Panc1 (cell line): ENCODE measurements at places on chromosomes 12 and 14. TPM values are rescaled to one million over a fixed set of nuclear protein-coding genes. Genes with fewer than 3 reads are reported as not detected.

Gene ANO2
- total RNA-seq = not detected

Gene RDH12
- total RNA-seq = not detected

Gene C12orf60
- 0.54 TPM for total RNA-seq

Gene B3GNT4
- total RNA-seq = 1.8 TPM

- no peak overlapping the region for H3K27ac ChIP-seq
- no peak overlapping the region for H3K4me3 ChIP-seq
- H3K27me3 ChIP-seq = 0 out of 2 replicates have a peak, but pooled peaks cover 3% of the 10 kb centered on the region
- no peaks in the 10 kb centered on the region for H3K4me1 ChIP-seq
- no peaks in the 10 kb centered on the region for H3K36me3 ChIP-seq
- no peak for DNase-seq
These were observed 152.1 kb downstream of the GLT1D1 start for GRCh38 chr12:129005416-129005815.

DNA sequence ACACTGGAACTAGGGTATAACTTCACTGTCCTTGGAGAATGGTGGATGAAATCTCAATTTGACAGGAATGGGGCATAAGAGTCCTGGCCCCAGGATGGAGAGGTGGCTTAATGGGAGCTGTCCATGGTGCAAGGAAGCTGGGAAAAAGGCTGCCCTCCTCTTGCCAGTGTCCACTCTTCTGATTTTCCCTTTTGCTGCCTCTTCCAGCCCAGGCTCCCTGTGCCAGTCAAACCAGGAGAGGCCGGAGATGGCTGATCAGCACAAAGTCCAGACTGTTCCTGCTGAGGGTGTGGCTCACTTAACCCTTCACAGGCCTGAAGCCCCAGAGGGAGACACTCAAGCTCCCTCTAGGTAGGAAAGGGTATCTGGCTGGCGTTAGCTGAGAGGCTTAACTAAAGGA lies at the start of gene MYO1A:
MYO1A (minus strand) TSS at position 240 of the 400 bp plus-strand sequence. CDS start 1,806 bp downstream, outside the sequence.
- no peak within 1 kb of the TSS for H3K27ac ChIP-seq
- H3K36me3 ChIP-seq = no peaks in the 10 kb centered on the region
- no peaks in the 10 kb centered on the region for H3K4me1 ChIP-seq
- peaks cover 10% of the 10 kb centered on the region for H3K27me3 ChIP-seq
- DNase-seq = no peak

- no peaks in the 10 kb centered on the region for H3K27me3 ChIP-seq
- H3K27ac ChIP-seq = peak overlapping the region; percentile 24; the same call in 1 of the 2 replicates
- peaks cover 12% of the 10 kb centered on the region for H3K4me1 ChIP-seq
- H3K4me3 ChIP-seq = no peak overlapping the region
These were observed 26.7 kb downstream of the C12orf75 start for GRCh38 chr12:105357162-105357691.

DNA sequence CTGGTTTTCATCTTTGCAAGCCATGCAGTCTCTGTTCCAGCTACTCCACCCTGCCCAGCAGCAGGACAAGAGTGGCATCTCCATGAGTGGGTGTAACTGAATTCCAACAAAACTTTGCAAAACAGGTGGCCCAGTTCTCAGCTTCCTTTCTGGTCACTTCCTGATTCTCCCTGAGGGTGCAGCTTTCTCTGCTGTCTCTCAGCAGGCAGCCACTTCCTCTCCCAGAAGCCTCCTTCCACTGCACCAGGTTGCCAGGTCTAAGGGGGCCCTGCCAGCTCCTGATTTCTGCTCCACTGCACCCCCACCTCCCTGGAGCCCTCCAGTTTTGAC lies 341.0 kb upstream of the FKBP4 start:
- no peaks in the 10 kb centered on the region for H3K4me1 ChIP-seq
- DNase-seq = no peak
- no peaks in the 10 kb centered on the region for H3K36me3 ChIP-seq
- no peak overlapping the region for H3K4me3 ChIP-seq
- no peak overlapping the region for H3K27ac ChIP-seq

DNA sequence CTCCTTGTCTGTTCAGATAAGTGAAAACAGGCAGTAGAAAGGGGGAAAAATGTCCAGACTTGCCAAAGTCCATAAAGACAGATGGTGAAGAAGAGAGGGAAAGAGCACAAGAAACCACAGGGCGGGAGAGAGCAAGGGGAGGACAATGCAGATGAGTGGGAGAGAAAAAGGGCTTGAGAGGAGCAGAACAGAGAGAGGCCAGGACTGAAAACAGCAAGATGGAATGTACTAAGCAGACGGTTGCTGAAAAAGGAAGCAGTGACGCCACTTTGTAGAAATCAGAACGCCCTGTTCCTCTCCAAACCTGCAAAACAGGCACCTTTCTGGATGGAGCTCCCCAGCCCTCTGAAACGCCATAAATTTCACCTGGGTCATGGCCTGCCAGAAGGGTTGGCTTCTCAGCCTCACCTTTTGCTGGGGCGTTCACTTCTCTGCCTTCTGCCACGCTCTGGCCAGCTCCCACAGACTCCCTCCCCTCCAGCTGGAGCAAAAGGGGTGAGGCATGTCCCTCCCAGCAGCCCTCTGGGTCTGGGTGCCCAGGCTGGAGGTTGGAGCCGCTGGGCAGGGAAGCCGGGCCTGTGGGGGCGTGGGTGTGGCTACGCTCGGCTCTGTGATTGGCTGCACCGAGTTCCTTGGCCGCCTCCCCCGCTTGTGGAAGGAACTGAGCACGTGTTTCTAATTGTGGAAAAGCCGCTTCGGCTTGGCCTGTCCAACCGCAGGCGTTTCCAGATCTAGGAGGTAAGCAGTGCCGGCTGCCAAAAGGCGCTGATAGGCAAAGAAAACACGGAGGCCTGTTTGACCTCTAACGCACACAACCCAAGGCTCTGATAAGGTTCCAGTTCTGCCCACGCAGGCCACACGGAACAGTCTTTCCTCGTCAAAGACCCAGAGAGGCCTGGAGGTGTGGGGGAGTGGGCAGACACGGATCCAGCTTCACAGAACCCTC lies 29.3 kb downstream of the SLC7A8 start:
- H3K4me1 ChIP-seq = no peaks in the 10 kb centered on the region
- H3K27ac ChIP-seq = no peak overlapping the region
- no peak for DNase-seq
- no peak overlapping the region for H3K4me3 ChIP-seq
- no peaks in the 10 kb centered on the region for H3K36me3 ChIP-seq
- H3K27me3 ChIP-seq = no peaks in the 10 kb centered on the region

GRCh38 chr12:52644078-52644415 lies 8.0 kb downstream of the KRT2 start:
- DNase-seq = no peak
- H3K27me3 ChIP-seq = peaks cover 18% of the 10 kb centered on the region
- no peak overlapping the region for H3K27ac ChIP-seq
- no peaks in the 10 kb centered on the region for H3K4me1 ChIP-seq
- no peak overlapping the region for H3K4me3 ChIP-seq
- no peaks in the 10 kb centered on the region; the same call in 1 of the 2 replicates for H3K36me3 ChIP-seq

DNA sequence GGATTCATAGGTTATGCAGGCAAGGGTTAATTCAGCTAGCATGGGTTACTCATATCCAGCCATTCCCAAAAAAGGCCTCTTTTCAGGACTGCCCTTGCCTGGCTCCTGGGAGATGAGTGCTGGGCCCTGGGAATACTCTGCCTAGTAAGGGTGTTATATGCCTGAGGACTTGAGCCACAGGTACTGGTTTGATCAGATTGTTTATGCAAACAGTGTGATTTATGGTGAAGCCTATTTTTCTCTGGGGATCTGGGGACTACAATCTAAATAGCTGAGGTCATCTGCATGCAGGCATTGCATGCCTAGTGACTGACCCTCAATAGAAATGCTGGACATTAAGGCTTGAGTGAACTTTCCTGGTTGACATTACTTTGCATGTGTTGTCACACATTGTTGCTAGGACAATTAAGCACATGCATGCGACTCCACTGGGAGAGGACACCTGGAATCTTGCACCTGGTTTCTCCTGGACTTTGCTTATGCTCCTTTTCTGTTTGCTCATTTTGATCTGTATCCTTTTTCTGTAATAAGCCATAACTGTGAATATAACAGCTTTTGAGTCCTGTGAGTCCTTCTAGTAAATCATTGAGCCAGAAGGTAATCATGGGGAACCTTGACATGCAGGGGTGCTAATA lies 73.0 kb downstream of the RAD51B start:
- H3K4me1 ChIP-seq = no peaks in the 10 kb centered on the region
- H3K27me3 ChIP-seq = no peaks in the 10 kb centered on the region
- H3K27ac ChIP-seq = no peak overlapping the region
- H3K36me3 ChIP-seq = no peaks in the 10 kb centered on the region

DNA sequence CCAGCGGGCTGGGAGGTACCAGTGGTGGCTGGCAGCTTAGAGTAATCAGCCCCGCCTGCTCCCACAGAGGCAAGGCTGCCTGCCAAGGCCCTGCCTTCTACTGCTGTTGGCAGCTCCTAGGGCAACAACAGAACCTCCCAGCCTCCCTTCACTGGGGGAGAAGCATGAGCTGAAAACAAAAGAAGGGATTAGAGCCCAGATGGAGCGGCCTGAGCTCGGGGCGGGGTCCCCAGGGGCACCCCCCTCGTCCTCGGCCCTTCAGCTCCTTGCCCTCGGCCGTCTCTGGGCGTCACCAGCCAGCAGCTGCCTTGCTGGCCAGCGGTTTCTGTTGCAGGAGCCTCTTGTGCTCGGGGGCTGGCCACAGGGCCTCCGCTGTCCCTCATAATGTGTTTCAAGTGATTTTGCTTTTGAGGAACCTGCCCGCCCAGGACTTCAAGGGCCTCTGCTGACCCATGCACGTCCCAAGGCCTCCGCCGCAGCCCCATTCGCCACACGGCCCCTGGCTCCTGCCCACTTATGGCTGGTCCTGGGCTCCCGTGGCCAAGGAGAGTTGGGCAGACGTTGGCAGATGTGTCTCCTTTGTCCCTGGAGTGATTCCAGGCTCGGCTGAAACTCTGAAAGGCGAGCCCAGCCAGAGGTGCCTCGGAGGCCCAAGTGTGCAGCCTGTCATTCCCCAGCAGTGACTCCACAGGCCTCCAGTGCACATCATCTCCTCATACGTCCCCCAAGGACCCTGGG lies 49.7 kb downstream of the PSMA6 start:
- H3K4me1 ChIP-seq = peaks cover 43% of the 10 kb centered on the region
- DNase-seq = no peak
- peak overlapping the region; percentile 84 for H3K27ac ChIP-seq
- peak overlapping the region; percentile 13; the same call in 1 of the 2 replicates for H3K4me3 ChIP-seq

GRCh38 chr12:106133136-106134087 lies 5.3 kb downstream of the NUAK1 start:
- H3K27me3 ChIP-seq = no peaks in the 10 kb centered on the region
- peaks cover 82% of the 10 kb centered on the region for H3K4me1 ChIP-seq
- H3K4me3 ChIP-seq = no peak overlapping the region
- H3K36me3 ChIP-seq = no peaks in the 10 kb centered on the region; the same call in 1 of the 2 replicates

DNA sequence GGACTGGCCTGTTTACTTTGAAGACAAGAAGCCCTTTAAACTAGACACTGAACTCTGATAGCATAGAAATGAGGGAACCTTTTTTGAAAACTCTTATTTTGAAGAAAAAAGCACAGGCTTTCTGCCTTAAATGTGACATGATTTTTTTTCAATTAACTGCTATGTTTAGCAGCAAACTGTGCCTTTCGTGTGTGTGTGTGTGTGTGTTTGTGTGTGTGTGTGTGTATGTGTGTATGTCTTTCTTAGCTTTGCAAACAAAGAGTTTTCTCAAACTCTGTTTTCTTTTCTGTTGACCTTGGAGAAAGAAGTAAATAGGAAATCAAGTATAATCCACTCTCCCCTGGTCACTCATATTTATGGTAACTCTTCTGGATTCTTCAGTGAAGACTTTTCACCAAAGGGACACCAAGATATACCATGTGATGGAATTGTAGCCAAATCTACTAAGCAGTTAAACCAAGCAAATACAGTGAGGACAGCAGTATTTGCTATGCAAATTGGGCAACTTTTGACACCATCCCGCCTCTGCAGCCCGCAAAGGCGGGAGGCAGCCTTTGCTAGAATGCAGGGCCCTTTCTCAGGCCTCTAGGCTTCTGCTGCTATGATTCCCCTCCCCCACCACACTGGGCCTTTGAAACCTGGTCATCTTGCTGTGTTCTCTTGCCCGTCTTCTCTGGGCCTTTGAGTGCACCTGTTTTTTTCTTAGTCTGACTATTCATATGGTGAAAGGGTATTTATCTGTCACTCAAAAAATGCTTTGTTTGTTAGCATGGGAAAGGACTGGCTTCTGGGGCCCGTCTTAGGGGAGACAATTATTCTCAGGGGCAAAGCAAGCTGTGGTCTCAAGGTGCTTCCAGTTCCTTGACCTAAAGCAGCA lies 107.9 kb downstream of the MYRFL start:
- H3K4me3 ChIP-seq = no peak overlapping the region
- H3K4me1 ChIP-seq = no peaks in the 10 kb centered on the region
- no peaks in the 10 kb centered on the region; the same call in 1 of the 2 replicates for H3K27me3 ChIP-seq
- H3K27ac ChIP-seq = no peak overlapping the region
- no peak for DNase-seq
- H3K36me3 ChIP-seq = no peaks in the 10 kb centered on the region

GRCh38 chr12:112838731-112839130 lies 47.2 kb downstream of the RPH3A start:
- no peak overlapping the region for H3K27ac ChIP-seq
- no peak overlapping the region for H3K4me3 ChIP-seq
- H3K36me3 ChIP-seq = no peaks in the 10 kb centered on the region

GRCh38 chr14:28142400-28143015 lies 624.1 kb upstream of the FOXG1 start:
- no peak overlapping the region for H3K4me3 ChIP-seq
- H3K36me3 ChIP-seq = no peaks in the 10 kb centered on the region
- DNase-seq = no peak

GRCh38 chr14:66511849-66512248 lies 3.9 kb downstream of the GPHN start:
- H3K4me1 ChIP-seq = peaks cover 3% of the 10 kb centered on the region; the same call in 1 of the 2 replicates
- no peak overlapping the region for H3K27ac ChIP-seq
- no peaks in the 10 kb centered on the region for H3K27me3 ChIP-seq
- H3K4me3 ChIP-seq = no peak overlapping the region
- no peaks in the 10 kb centered on the region; the same call in 1 of the 2 replicates for H3K36me3 ChIP-seq

- H3K27ac ChIP-seq = no peak overlapping the region
- no peaks in the 10 kb centered on the region for H3K27me3 ChIP-seq
- no peak for DNase-seq
- no peaks in the 10 kb centered on the region for H3K4me1 ChIP-seq
These were observed 231.2 kb downstream of the VRK1 start for GRCh38 chr14:97028382-97028781.

DNA sequence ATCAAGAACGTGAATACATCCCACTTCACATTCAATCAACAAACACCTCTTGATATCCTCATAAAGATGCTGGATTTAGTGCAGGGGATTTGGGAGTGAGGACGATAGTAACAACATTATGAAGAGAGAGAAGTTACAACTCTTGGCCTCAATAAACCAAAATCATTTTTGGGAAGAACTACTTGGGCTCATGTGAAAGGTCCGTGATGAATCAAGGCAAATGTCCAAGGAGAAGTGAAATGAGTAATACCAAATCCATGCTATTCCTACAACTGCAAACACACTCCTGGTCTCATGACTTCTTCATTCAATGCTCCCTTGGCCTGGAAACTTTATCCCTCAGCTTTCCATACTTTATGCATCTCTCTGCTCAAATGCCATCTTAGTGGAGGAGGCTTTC lies 162.0 kb upstream of the LMNTD1 start:
- no peak for DNase-seq
- no peaks in the 10 kb centered on the region for H3K36me3 ChIP-seq
- peaks cover 18% of the 10 kb centered on the region; the same call in 1 of the 2 replicates for H3K27me3 ChIP-seq
- H3K27ac ChIP-seq = no peak overlapping the region
